ENCODE measurements at places on chromosomes 12 and 14.
A peak's percentile ranks its signal among the peaks of the same experiment; 100 is the strongest.

GRCh38 chr14:64729386-64730060 is 25.3 kb downstream of the PLEKHG3 start:
- no peak for DNase-seq

- no peak for DNase-seq
Measured at GRCh38 chr12:51048661-51049251, 629 bp downstream of the LETMD1 start.

DNA sequence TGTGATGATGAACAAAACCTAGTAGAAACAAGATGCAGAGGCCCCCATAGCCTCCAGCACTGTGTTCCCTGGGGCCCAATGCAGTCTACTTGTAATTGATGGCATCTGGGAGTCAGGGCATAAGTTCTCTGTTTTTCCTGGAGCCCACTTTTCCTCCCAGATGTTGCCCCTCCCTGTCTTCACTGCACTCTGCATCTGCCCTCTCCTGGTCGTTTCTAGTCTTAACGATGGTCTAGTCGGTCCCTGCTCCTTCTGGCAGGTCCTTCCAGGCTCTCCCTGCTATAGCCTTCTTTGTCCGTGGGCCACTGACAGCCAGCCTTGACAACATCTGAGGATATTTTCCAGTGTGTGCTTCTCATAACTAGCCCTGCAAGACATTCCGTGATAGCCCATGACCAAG is 208.3 kb downstream of the GXYLT1 start:
- DNase-seq = no peak

GRCh38 chr14:48586099-48586498 is 910.7 kb upstream of the MDGA2 start:
- DNase-seq = no peak

DNA sequence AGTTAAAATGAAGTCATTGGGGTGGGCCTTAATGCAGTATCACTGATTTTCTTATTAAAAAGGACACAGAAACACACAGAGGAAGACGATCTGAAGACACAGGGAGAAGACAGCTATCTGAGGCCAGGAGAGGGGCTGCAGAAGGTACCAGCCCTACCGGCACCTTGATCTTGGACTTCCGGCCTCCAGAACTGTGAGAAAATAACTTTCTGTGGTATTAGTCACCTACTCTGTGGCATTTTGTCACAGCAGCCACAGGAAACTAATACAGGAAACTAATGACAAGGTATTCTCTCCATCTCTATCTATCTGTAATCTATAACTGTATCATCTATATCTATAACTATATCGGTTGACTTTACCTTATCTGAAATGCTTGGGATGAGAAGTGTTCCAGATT is 1149.5 kb downstream of the BCL11B start:
- no peak for DNase-seq

DNA sequence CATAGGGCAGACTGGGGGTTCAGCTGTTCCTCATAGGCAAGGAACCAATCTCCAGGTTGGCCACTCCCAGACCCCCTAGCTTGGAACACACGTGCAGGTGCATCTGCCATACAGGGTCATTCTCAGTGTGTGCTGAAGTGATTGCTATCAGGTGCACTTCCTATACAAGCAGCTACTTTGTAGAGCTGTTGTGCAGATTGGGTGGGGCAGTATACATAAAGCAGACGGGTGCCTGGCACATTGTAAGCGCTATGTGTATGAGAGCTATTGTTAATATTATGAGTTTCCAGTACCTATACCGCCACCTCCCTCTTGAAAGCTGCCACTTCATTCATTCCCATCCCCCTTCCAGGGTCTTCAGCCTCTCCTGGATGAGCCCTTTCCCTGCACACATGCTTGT is 17.3 kb downstream of the IRF2BPL start:
- no peak for DNase-seq

DNA sequence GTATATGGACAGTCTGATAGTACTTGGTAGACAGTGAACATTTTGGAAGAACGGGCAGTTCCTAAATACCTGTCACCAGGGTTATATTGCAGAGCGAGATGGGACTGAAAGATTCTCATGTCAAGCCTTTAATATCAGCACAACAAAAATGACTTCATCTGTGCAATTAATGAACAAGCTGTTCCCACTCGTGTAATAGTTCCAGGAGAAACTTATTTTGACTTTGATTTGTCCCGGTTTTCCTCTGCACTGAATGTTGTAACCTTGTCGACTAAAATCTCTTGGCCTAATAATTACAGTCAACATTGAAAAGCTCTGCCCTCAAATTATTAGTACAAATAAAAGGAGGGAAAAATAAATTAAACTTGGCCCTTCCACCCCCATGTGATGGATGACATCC is 79.5 kb downstream of the WASHC3 start:
- DNase-seq = no peak

- DNase-seq = no peak
Measured at GRCh38 chr14:103404920-103405319, 19.7 kb downstream of the MARK3 start.

GRCh38 chr12:15899282-15899870 is 11.8 kb upstream of the DERA start:
- DNase-seq = no peak

GRCh38 chr12:52082026-52082668 is 2.6 kb downstream of the SMIM41 start:
- DNase-seq = no peak

DNA sequence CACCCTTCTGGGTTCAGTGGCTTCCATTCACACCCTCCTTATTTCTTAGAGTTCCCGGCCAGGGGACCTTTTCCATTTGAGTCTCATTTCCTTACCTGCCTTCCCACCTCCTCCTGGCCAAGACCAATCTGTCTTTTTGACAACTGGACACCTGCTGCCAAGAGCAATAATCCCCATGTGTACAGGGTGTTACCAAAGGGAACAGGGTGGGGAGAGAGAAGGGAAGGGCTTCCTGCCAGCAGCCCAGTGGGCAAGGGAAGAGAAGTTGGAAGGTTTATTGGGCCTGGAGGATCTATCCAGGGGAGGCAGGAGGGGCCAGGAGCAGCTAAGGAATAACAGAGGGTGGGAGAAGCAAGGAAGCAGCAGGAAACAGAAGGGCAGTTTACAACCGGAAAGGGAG is 346.2 kb downstream of the C12orf75 start:
- DNase-seq = no peak

DNA sequence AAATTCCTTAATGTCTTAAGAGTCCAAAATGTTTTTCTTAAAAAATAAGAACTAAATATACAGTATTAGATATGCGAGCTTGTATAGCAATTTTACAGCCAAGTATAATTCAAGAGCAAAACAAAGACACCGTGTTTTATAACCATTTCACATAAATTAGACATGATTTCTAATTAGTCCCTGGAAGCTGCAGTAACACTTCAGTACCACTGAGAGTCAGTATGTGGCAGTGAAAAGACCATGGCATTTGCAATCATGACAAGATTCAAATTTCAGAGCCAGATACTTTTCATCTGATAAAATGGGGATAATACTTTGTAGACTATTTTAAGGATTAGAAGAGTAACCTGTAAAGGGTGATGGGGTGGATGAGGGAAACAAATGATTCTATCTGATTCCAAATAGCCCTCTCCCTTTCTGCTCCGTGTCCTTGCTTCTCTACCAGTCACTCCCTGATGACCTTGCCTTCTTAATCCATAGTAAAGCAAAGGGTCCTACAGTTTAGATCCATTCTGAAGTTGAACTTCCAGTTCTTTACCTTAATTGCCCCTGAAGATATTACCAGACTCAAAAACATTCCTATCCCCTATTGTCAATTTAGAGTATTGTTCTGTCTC is 145.4 kb upstream of the ABCD2 start:
- DNase-seq = no peak

DNA sequence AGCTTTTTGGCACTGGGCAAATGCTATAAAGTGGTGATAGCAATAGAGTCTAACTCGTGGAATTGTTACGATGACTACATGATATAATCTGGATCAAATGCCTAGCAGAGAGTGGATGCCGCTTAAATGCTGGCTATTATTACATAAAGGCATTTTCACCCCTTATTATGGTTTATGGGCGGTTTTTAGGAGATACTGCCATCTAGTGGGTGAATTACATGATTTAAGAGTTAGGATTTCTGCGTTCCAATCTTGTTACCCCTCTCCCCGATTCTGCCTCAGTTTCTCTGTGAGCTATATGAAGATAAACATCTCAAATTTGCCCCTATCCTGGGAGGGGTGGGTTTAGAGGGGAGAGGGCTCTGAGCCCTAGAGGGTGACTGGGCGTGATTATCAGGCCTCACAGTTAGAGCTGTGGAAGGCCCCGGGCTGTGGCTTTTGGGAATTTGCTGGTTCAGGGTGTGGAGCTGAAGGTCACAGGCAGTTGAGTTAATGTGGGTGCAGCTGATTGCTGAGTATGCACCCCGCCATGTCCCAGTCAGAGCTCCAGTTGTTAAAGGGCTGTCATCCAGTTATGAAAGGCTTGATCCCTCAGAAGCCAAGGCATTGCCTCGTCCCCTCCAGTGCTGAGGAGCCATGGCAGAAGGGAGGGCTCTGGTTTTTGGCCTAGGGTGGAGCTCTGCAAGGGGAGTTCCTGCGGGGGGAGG is 14.4 kb downstream of the CLSTN3 start:
- no peak for DNase-seq

- no peak for DNase-seq
Measured at GRCh38 chr14:30417121-30417520, 141.8 kb upstream of the G2E3 start.

GRCh38 chr12:120639771-120640721 is at the start of gene CABP1:
TSS of gene CABP1 (plus strand) at chr12:120640626. CDS start at chr12:120640686, 60 bp downstream.
- peak; percentile 53 for DNase-seq

- DNase-seq = no peak
Measured at GRCh38 chr12:82723093-82723492, 36.4 kb downstream of the TMTC2 start.

GRCh38 chr12:124466216-124467128 is 100.9 kb downstream of the NCOR2 start:
- peak; percentile 82 for DNase-seq

DNA sequence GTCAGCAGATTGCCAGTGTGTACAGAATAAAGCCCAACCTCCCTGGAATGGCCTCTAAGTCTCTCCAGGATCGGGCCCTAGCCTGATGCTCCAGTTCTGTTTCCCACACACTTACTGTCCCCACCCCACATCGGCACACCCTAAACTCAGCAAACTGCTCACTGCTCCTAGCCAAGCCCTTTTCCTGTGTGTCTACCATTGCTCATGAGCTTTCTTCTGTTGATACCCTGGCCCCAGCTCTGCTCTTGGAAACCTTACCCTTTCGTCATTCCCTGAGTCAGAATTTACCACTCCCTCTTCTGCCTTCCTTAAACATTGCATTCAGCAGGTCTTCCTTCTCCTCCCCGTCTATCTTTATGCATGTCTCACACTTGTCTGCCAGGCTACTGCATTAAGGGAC is 158.9 kb downstream of the TMX1 start:
- no peak for DNase-seq

- DNase-seq = no peak
Measured at GRCh38 chr12:105393587-105393986, 63.1 kb downstream of the C12orf75 start.

DNA sequence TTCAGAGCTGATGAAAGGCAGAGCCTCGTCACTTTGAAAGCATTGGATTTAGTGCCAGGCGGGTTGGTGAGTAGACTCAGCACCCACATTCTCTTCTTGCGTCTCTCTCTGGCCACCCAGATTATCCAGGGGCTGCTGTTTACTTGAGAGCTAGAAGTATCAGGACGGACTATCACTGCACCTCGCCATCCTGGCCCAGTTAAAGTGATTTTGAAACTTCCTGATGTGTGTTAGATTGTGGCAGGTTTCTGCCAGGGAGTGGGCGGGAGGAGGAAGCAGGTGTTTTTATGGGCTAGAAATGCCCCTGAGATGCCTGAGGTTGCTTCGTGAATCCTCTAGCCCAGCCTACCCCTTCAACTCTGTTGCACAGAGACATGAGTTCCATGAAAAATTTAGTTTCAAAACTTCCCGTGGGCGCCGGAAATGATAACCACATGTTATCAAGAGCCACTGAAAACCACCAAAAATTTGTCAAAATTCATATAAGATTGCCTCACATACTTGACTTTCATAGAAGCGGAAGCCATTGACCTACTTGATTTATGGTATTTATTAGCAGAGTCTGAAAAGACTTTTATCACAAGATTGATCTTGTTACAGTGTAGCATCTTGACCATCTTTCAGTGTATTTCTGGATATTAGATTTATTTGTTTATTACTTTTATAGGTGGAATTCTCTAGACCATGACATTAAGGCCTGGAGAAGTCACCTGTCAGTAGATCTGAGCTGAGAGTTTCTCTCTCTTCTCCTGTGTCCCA is 466.0 kb downstream of the RAD51B start:
- peak; percentile 19 for DNase-seq

- DNase-seq = no peak
Measured at GRCh38 chr12:119432949-119433348, 98.4 kb downstream of the CCDC60 start.

DNA sequence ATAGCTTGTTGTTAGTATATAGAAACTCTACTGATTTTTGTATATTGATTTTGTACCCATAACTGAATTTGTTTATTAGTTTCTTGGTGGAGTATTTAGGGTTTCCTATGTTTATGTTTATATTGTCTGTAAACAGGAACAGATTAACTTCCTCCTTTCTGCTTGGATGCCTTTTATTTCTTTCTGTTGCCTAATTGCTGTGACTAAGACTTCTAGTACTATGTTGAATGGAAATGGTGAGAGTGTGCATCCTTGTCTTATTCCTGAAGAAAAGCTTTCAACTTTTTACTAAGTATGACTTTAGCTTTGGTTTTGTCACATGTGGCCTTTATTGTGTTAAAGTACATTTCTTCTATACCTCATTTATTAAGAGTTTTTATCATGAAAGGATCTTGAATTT is 20.9 kb downstream of the FBXW8 start:
- DNase-seq = no peak

DNA sequence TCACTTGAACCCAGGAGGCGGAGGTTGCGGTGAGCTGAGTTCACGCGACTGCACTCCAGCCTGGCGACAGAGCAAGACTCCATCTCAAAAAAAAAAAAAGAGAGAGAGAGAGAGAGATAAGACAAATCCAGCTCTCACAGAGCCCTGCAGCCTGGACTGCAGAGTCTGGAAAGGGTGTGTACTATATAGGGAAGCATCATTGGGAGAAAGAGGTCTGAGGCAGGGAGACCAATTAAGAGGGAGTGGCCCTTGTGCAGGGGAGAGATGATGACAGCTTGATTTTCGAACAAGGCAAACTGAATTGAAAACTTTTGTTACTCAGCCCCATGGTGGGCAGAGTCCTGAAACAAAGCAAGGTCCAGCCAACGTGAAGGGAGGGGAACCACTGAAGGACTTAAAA is 116.2 kb downstream of the CCDC60 start:
- DNase-seq = no peak

- DNase-seq = no peak
Measured at GRCh38 chr14:104085032-104085888, at the start of gene ASPG. TSS of gene ASPG (plus strand) at chr14:104085700. CDS start at chr14:104085771, 71 bp downstream.

GRCh38 chr12:53300187-53300586 is 692 bp downstream of the MYG1 start:
- DNase-seq = no peak

- no peak for DNase-seq
Measured at GRCh38 chr12:104171785-104172569, 34.0 kb upstream of the NFYB start.

GRCh38 chr14:57462551-57462950 is 31.1 kb downstream of the CCDC198 start:
- no peak for DNase-seq

GRCh38 chr12:108700833-108701541 is 30.3 kb downstream of the CORO1C start:
- DNase-seq = no peak

GRCh38 chr12:89901906-89902642 is 193.4 kb upstream of the ATP2B1 start:
- no peak for DNase-seq
